ENCODE measurements at places on chromosomes 7 and 10. TPM values are rescaled to one million over a fixed set of nuclear protein-coding genes. Genes with fewer than 3 reads are reported as not detected.

GPER1 gene
- 2.9 TPM for total RNA-seq

BLNK gene
- 0.86 TPM for total RNA-seq

ETV1 gene
- 165 TPM for total RNA-seq

- no peak for DNase-seq
These were observed 69.2 kb downstream of the PHYHIPL start for GRCh38 chr10:59245686-59246085.

- no peak for DNase-seq
These were observed 20.5 kb downstream of the DIP2C start for GRCh38 chr10:668786-669485.

DNA sequence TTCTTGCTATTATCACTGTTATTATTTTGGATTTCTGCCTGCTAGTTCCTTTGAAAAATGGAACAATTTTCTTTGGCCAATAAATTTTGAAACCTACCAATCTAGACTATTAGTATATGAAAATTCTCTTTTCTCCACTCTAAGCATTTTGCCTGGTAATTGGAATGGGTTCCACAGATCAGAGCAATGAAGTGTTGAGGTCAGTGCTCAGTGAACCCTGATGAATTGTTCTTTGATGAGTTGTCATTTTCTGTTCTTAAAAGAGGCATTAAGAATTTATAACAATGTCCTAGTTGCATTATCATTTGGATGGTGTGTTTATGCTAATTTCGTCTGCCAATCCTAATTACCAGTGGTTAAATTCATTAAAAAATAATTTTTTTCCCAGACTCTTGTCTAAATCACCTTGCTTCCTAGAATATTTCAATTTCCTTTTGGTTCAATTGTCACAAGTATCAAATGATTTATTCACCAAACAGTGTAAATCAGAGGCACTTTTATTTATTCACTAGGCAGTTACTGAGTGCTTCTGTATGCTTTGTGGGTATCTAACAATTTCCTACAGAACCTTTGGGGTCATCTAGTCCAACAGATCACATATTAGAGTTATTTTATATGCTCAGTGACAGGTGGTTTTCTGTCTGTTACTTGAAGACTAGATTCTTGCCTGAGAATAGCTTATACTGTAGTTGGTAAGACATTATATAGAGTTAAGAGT, 239.0 kb downstream of the DNAJB9 start:
- no peak for DNase-seq

DNA sequence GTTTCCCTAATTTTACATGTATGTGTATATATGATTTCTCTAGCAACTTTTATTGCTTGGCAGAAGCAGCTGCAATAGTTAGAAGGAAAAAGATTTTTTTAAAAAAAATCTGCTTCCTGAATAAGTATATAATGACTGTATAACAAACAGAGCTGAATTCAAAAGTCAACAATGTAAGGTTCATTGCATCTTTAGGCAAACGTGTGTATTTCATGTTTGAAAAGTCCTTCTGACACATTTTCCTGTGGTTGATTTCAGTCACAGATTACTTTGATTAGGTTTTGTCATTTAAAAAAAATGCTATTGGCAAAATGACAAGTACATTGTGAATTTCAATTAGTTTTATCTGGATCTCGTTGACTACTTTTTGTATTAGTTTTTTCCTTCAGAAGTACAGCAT, 231.0 kb downstream of the CSTF2T start:
- DNase-seq, result no peak

DNA sequence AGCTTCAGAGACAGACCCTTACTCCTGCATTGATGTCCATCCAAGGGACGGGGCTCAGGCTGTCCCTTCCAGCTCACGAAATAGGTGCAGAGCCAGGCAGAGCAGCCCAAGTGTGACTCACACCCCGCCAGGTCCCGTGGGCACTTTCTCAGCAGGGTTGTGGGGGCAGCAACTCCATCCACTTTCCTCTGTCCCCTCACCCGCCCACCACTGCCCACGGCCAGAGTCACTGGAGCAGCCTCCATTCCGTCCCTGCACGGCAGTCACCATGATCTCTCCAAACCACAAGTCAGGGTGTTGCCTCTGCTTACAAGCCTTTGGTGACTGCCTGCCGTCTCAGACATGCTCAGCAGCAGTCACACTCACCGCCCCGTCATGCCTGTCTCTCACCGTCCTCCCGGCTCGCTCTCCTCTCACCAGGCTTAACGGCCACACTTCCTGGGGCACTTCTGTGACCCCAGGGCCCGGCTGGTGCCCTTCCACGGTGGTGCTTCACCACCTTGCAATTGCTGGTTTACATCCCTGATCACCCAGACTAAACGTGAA, 39.3 kb downstream of the CALML3 start:
- DNase-seq, result peak; percentile 70

IFIT1 gene
- 9.8 TPM for total RNA-seq

DNA sequence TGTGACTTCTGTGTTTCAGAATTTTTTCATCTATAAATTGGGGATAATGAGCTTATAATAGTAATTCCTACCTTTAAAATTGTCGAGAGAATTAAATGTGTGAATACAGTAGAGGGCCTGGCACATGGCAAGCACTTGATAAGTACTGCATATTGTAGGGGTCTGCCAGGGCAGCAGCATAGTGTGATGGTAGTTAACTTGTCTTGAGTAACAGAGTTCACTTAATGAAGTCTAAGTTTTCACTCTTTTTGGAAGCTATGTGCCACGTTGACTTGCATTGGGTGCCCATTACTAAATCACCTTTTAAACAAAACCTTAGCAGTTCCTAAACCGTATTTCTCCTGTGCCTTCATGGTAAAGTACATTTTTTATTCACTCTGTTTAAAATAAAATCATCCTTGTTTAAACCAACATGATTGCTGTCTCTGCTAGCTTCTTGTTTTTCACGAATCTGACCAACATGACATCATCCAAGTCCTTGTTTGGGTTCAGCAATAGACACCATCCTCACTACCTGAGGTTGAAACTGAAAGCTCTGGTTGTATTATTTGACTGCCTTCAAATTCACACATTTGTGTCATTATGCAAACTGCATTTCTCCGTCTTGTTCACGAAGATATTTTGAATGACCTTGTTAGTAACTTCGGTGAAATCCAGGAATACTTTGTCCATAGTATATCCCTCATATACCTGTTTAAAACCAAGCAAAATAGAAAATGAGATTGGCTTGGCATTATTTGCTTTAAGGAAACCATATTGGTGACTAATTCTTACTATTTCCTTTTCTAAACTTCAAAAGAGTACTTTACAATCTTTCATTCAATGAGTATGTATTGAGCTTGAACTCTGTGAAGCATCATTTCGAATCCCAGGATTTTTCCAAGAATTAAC, 340.2 kb downstream of the SUGCT start:
- DNase-seq, result no peak

GRCh38 chr7:33511778-33512177, 382.4 kb downstream of the BBS9 start:
- DNase-seq, result no peak

MIOS gene
- 24.9 TPM for total RNA-seq

ITPRID1 gene
- not detected for total RNA-seq

OR6B1 gene
- total RNA-seq, result not detected

CNPY1 gene
- not detected for total RNA-seq

Data from cardiac septum (tissue), 1 donor.